ENCODE measurements at places on chromosomes 2 and 18.

DNA sequence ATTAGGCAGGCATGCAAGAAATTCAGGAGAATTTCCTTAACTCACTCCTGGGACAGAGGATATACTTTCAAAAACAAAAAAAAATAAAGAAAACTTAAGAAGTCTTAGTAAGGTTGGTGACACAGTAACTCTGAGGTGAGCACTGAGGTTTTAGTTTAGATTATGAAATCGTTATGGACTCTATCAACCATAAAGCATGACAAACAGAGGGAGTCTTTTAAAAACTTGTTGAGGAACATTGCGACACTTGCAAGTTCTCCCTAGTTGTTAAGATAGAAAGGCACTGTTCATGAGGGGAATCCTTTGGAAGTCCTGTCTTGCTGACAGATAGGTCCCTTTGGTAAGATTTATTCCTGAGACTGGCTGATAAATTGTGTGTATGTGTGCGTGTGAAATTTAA, 194.3 kb upstream of the ERBB4 start:
- no peak for DNase-seq

DNA sequence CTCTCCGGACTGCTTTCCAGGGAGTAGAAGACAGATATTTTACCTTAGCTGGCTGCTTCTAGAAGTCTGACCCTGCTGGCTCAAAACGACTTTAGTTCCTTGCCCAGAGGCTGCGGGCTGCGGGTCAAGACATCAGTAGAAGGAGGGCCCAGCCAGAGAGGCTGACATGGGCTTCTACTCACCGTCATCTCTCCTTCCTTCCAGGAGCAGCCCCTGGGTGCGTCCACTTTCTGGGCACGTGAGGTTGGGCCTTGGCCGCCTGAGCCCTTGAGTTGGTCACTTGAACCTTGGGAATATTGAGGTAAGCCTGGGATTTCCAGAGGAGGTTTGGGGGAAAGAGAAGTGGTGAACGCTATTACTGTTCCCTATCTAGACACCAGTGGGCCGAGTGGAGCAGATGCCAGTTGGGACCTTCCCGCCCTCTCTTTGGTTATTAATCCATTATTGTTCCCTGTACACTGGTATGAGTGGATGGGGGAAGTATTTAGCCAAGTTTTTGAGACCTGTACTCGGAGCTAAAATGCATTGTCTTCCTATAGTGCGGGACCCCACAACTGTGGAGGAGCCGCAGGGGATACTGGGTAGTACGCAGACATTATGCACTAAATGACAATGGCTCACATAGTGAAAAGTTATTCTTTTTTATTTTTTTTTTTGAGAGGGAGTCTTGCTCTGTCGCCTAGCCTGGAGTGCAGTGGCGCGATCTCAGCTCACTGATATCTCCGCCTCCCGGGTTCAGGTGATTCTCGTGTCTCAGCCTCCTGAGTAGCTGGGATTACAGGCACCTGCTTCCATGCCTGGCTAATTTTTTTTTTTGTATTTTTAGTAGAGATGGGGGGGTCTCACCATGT, 26.3 kb upstream of the CASP8 start:
- DNase-seq = no peak

GRCh38 chr2:11784747-11785610, 38.5 kb downstream of the LPIN1 start:
- no peak for DNase-seq

- peak; percentile 28 for DNase-seq
Measured at GRCh38 chr18:68262690-68263294, 452.1 kb downstream of the TMX3 start.

DNA sequence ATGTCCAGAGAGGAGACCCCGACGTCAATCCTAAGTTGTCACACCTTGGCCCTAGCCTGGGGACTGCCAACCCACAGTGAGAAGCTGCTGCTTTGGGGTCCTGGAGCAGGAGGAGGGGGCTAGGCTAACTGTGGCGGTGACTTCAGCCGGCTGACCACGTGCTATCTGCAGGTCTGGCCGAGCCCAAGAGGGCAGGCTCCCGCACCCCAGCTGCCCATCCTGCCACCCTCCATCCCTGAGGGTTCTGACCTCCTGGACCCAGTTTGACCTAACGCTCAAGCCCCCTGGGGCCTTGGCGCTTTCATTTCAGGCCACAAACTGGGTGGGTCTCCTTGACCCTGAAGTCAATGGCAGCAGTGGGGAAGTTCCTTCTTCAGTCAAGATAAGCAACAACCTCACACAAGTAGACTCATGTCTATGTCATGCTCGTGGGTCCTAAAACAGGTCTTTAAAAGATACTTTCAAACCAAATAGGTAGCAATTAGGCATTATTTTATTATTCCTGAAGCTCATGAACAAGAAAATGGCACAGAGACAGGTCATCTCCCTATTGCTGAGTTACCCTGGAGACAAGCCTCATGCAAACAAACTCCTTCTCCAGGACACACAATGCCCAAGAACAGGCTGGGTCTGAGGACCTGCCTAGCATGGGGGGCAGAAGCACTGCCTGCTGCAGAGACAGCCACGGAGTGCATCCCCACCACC, 2.3 kb downstream of the HES6 start:
- DNase-seq = no peak

GRCh38 chr2:127067620-127068350, 39.2 kb downstream of the BIN1 start:
- no peak for DNase-seq

GRCh38 chr2:127400897-127401756, 13.4 kb upstream of the MAP3K2 start:
- DNase-seq = no peak

GRCh38 chr2:66577321-66578053, 142.6 kb downstream of the MEIS1 start:
- no peak for DNase-seq

- no peak for DNase-seq
Measured at GRCh38 chr2:85921659-85922058, 32.9 kb upstream of the ST3GAL5 start.

DNA sequence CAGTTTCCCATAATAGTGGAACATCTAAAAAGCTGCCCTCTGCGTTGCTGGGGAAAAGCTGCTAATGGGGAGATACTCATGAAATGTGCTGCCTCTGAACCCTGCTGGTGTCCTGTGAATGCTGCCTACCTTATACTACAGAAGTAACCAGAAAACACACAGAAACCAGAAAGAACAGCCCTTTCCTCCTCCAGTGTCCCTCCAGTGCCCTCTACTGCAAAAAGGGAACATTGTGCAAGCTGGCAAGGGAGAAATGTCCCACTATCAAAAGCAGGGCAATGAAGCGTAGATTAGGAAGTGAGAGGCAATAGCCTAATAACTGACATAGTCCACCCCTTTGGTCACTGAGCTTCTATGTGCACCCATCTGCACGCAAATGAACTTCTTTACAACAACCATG, 162.7 kb upstream of the ETAA1 start:
- DNase-seq = no peak

- no peak for DNase-seq
Measured at GRCh38 chr2:5685225-5685624, 7.0 kb upstream of the SOX11 start.

GRCh38 chr2:9573840-9574239, 18.2 kb upstream of the ADAM17 start:
- DNase-seq = no peak

- no peak for DNase-seq
Measured at GRCh38 chr18:36602620-36603019, 226.2 kb downstream of the TPGS2 start.

DNA sequence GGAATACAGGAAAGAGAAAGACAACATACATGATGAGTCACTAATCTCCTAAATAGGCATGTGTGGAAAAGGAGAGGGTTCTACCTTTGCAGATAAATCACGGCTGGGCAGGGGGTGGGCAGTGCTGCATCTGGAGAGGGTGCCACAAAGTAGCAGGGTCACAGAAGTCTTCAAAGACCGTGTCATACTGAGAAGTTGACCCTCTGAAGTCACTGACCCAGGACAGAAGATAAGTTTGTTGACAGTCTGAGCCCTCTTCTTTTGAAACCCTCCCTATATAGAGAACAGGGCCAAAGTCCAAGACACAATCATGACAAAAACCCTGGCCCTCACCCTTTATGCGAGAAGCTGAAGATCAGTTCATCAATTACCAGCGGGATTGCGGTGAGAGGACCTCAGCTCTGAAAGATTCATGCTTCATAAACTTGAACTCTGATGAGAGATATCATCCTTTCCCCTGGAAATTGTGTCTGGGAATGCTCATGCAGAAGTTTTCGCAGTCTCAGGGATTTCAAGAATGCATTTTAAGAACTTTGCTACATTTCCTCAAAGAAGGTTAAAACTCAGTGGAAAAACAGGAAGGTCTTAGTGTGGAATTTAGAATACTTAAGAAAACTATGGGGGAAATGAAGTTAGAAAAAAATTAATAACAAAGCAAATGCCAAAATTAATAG, 129.5 kb downstream of the FAM124B start:
- DNase-seq = no peak

DNA sequence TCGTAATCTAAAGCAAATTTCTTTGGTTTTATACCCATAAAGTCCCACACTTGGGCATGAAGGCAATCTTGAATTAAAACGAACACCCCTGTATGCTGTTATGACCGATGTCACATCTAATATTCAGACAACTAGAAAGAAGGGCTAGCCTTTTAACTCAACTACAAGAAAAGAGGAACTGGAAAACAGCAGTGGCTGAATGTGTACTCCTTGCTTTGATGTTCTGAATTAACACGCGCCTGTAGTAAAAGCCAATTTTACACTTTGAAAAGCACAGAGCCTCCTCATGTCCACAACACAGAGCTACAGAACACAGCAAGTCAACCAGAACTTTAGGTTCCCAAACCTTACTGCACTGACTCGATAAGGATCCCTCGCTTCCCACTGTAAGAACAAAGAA, 147.6 kb downstream of the HDAC4 start:
- DNase-seq = no peak

- no peak for DNase-seq
Measured at GRCh38 chr18:79774111-79774510, 23.6 kb upstream of the KCNG2 start.

- no peak for DNase-seq
Measured at GRCh38 chr18:36493349-36494159, 196.0 kb downstream of the FHOD3 start.

GRCh38 chr2:233117351-233117750, 57.2 kb downstream of the INPP5D start:
- no peak for DNase-seq

DNA sequence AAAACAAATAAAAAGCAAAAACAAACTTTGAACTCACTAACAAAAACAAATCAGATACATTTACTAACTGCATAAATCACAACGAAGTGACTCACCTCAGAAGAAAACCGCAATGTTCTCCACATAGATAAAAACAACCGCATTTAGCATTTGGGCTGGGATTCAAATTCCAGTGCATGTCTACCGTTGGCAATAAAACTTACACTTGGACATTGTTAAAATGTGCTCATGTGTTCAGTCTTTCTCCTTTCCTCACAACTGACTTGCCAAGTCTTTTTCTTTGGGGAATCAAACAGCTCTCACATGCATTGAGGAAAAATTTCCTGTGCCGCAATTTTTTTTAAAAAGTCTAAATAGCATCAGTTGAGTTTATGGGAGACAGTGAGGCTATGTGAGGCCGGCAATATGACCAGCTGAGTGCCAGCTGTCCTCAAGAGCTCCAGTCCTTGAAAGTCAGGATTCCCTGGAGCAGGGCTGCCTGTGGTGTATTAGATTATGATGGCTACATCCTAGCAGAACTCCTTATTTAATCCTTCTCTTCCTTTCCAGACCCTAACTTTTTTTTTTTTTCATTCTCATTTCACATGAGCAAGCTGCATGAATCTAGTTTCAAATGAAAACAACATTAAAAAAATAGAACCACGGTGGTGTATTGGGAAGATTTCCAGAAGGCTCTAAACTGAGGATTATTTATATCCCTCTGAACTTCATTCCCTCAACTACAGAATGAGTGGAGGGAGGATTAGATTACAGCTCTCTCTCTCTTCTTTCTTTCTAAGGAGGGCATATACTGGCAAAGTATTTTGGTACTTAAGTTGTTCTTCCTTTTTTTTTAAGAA, 70.2 kb upstream of the MEIS1 start:
- DNase-seq = no peak

GRCh38 chr2:107936433-107937359, 49.6 kb upstream of the SLC5A7 start:
- DNase-seq = no peak

DNA sequence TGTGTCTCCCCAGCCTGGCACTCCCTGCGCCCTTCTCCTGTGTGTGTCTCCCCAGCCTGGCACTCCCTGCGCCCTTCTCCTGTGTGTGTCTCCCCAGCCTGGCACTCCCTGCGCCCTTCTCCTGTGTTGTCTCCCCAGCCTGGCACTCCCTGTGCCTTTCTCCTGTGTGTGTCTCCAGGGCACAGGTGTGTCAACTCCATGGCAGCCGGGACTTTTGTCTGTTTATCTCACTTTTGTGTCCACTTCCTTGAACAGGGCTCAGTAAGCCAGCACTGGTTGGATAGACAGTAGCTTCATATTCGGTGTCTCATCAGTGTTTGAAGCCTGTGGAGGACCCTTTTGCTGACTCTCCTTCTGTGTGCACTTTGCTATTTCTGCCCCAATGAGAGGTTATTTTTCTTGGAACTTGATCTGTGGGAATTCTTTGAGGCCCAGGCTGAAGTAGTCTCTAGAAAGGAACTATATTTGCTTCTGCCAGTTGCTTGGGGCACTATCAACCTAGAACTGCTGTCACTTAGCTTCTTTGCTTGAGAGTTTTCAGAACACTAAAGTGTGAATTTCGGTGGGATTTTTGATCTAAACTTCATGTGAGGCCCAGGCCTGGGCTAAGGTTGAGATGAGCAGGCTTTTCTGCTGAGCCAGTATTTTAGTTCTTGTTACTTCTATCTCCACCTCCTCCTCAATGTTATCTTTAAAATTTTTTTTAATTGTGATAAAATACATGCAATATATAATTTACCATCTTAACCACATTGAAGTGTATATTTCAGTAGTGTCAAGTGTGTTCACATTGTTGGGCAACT, 8.3 kb upstream of the ASB1 start:
- no peak for DNase-seq

GRCh38 chr2:20677301-20678085, 10.5 kb downstream of the GDF7 start:
- no peak for DNase-seq

- no peak for DNase-seq
Measured at GRCh38 chr2:236085211-236085610, 83.0 kb downstream of the GBX2 start.

All from retinal pigment epithelial cell (primary cell).